ENCODE measurements at places on chromosomes 3 and 15.

DNA sequence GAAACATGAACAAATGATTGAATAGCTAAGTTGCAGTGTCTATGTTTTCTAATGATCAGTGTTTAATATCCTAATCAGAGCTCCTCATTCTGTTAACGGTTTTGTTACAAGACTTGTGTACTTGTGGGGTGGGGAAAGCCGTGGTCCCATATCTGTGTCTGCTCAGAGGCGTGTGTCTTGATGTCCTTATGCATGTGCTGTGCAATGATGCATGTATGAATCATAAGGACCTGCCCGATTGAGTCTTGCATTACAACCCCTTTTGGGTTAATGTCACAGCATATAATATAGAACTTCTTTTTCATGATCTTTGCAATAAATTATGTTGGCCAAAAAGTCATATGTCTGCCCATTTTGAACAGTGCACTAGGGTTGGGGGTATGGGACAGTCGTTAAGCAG, 233.4 kb downstream of the ITPR1 start:
- no peak for DNase-seq

- peak; percentile 88 for DNase-seq
Measured at GRCh38 chr3:73502609-73503583, 121.8 kb downstream of the PDZRN3 start.

- no peak for DNase-seq
Measured at GRCh38 chr3:17905996-17906395, 163.6 kb upstream of the TBC1D5 start.

DNA sequence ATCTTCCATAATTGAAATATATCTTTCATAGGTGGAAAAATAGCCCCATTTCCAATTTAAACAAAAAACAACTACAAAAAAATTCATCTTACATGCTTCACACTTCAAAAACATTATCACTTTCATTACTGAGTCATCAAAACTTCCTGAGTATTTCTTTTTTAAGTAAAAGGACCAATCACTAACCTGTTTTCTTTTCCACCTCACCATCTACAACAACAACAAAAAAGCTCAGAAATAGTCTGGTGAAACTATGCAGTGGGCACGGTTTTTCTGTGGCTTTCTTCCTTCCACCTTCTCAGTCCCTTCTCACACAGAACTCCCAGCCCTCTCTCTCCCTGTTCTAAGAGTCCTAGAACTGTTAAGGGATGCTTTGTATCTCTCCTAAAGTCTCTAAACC, 20.3 kb upstream of the TNIK start:
- DNase-seq, result no peak

DNA sequence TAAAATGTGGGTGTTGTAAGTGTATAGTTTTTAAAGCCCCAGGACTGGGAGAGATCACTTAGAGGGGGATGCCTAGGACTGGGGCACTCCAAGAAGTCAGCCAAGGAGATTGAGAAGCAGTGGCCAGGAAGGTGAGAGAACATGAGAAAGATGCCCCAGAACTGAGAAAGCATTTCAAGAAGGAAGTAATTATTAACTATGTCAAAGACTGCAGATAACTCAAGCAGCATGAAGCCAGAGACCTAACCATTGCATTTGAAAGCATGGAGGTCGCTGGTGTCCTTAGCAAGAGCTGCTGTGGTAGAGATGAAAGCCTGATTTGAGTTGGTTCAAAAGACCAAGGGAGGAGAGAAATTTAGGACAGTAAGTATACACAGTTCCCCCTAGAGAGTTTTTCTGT, 30.6 kb upstream of the SLC2A2 start:
- DNase-seq, result no peak

DNA sequence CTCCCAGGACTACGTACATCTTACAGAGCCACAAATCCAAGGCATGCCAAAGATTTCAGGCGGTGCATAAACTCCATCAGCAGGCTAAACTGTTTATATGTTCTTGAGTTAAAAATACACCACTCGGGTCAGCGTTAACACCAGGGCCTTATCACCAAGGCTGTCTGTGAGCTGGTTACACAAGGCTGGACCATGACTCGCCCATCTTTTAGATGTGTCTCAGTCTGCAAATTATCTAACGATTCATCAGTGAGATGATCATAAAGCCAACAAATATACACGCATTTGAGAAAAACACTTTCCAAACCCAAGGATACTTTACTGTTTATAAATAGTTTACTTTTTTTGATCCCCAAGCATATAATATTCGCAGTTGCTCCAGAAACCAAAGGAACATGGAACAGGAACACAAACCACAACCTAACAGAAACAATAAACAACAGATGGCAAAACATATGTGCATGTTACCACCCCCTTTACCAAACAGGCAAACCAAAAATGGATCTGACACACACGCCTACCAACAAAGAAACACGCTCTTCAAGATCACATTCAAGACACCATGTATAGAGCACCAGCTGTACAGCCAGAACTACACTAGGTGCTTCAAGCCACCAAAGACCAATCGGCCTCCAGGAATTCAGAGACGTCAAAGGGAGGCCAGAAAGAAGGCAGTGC, 15.4 kb downstream of the LRIG1 start:
- peak; percentile 78 for DNase-seq

- no peak for DNase-seq
Measured at GRCh38 chr15:98968576-98968975, 39.0 kb downstream of the PGPEP1L start.

DNA sequence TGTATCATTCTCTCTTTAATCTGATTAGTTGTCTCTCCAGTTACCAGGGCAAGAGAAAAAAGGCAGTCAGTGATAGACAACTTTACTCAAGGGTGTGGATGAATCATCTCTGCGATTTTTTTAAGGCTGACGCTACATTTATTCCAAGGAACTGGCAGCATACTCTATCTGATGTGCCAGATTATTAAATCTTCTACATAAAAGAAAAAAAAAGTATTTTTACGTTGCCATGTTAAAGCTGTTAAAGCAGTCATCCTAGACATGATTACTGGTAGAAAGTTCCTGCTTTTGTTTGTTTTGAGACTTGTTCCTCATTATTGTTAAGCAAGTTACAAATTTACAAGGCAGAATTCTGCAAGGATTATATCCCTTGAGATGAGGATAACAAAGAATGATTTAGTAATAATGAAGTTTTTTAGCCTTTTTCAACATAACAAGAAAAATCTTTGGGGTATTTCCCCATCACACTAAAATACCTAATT, 121.7 kb downstream of the CBLB start:
- peak; percentile 72 for DNase-seq

DNA sequence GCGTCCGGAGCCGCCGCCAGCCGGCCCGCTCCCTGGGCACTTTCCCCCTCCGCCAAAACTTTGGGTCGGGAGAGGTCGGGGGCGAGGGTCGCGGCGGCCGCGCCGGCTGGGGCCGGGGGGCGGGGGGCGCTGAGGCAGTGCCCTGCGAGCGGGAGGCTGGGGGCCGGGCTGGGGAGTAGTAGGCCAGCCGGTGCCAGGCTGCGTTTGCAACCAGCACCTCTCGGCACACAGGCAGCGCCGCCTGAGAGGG, 452 bp downstream of the BBX start:
- peak; percentile 50 for DNase-seq

- DNase-seq, result no peak
Measured at GRCh38 chr3:155978324-155978723, 107.9 kb downstream of the GMPS start.

GRCh38 chr3:45283471-45283870, 57.4 kb upstream of the TMEM158 start:
- no peak for DNase-seq

- no peak for DNase-seq
Measured at GRCh38 chr3:94083261-94083660, 20.4 kb downstream of the NSUN3 start.

- DNase-seq, result peak; percentile 91
Measured at GRCh38 chr15:64246364-64247189, 83.8 kb upstream of the PPIB start.

- no peak for DNase-seq
Measured at GRCh38 chr3:180142041-180142440, 105.3 kb upstream of the PEX5L start.

- DNase-seq, result no peak
Measured at GRCh38 chr15:81643771-81644170, 269.8 kb upstream of the TMC3 start.

GRCh38 chr3:162468791-162469190, 972.2 kb downstream of the OTOL1 start:
- DNase-seq, result no peak

GRCh38 chr3:141402476-141403171, 34.3 kb downstream of the ZBTB38 start:
- DNase-seq, result peak; percentile 86

GRCh38 chr3:43618142-43618541, 3.7 kb downstream of the ANO10 start:
- DNase-seq, result peak; percentile 20

DNA sequence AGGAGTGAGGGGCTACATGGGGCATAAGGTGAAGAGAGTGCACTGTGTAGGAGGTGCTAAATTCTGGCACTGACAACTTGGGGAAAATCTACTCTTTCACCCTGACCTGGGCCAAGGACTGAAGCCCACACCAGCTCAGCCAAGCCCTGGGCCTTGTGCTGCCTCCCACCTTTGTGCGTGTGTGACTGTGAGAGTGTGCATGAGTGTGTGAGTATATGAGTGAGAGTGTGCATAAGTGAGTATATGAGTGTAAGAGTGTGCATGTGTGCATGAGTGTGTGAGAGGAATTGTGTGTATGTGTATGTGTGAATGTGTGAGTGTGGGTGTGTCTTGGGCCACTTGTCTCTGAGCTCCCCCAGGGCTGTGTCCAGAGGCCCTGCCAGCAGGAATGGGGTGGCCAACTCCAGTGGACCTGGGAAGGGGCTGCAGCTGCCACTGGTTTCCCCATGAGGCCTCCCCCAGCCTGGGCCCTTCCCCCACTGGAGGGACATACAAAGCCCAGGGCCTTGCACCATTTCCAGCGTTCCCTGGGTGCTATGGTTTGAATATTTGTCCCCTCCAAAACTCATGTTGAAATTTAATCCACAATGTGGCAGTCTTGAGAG, 15.2 kb downstream of the C3orf22 start:
- no peak for DNase-seq

- peak; percentile 81 for DNase-seq
Measured at GRCh38 chr3:8538913-8539312, 37.3 kb downstream of the LMCD1 start.

DNA sequence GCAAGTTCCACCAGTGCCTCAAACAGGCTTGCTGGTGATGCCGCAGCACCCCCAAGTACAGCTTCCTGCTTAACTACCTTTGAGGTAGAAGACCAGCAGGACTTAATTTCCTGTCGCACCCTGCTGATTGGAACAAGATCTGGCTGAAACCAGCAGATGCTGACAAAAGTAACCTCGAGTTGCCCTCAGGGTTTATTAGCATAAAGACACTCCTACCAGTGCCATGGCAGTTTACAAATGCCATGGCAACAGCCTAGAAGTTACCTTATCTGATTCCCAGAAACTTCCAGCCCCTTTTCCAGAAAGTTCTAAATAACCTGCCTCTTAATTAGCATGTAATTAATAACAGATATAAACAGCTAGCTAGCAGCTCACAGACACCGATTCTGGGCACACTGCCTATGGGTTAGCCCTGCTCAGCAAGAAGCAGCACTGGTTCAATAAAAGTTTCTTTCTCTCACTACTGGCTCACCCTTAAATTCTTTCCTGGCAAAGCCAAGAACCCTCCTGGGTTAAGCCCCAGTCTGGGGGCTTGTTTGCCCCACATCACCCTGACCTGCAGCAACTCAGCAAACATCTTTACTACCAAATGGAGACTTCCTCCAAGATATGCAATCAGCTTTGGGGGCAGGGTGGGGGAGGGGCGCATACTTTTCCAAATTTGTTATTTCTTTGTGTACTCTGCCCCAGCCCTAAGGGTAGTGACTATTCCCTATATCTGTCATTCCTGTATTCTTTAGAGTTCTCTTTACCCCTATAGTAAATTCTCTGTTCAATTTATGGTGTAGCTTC, 54.2 kb downstream of the MAP4 start:
- DNase-seq, result peak; percentile 68

- no peak for DNase-seq
Measured at GRCh38 chr3:46874430-46874829, 3.1 kb upstream of the PTH1R start.

Measured in EH (cell line).